ENCODE measurements at places on chromosomes 13 and 19.

- DNase-seq, result no peak
These were observed 34.8 kb upstream of the DPRX start for GRCh38 chr19:53597023-53597422.

- DNase-seq, result peak; percentile 33
These were observed 11.3 kb upstream of the ZBTB7A start for GRCh38 chr19:4077800-4078684.

GRCh38 chr19:39362682-39363657 is 20.7 kb downstream of the SAMD4B start:
- DNase-seq, result peak; percentile 56

DNA sequence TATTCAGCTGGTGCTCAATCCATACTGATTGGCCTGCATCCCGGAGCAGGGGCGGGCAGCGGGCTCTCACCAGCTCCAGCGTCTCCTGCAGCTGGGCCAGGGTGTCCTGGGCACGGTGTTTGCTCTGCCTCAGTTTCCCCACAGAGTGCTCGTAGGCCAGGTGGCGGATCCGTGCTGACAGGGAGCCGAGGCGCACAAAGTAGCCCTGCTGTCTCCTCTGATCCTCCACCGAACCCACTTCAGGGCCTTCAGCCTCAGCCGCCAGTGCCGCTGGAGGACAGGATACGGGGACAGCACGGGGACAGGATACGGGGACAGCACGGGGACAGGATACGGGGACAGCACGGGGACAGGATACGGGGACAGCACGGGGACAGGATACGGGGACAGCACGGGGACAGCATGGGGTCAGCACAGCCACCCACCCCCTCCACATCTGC is 7.3 kb upstream of the PLIN4 start:
- DNase-seq, result no peak

GRCh38 chr13:40776681-40777165 is 5.7 kb upstream of the MRPS31 start:
- peak; percentile 18 for DNase-seq

- no peak for DNase-seq
These were observed 4.3 kb upstream of the VSTM2B start for GRCh38 chr19:29521291-29522075.

GRCh38 chr19:3114018-3114726 is 20.0 kb downstream of the GNA11 start:
- DNase-seq, result no peak

DNA sequence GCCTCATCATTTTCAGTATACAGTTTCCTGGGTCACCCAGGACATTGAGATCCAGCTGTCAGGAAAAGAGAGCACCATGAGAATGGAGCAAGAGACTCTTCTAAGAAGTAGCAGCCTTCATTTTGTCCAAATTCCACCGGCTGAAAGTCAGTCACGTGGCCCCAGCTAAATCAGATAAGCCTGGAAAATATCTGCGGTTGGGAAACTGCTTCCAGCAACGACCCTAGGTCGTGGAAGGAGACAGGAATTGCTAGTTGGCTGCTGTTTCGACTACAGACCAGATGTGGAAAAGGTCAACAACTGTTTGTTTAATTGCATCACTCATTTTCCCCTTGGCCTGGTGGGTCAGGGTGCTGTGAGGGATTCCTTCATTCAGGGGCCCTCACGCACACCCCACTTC is 107.0 kb downstream of the ZNF536 start:
- peak; percentile 26 for DNase-seq

DNA sequence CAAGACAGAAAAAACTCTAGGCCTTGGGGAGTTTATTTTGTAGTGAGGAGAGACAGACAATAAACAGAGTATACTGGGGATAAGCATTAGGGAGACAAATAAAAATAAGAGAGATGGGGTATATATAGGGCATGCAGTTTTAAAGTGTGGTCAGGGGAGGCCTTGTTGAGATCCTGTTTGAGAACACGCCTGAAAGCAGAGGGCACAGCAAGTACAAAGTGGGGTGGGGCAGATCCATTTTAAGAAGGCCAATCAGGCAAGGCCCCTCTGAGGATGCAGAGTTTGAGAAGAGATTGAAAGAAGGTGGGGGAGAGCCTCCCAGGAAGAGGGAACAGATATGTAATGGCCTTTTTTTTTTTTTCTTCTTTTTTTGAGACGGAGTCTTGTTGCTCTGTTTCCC is 2.1 kb downstream of the PPP2R1A start:
- DNase-seq, result no peak

- DNase-seq, result no peak
These were observed 314.9 kb upstream of the SLITRK5 start for GRCh38 chr13:87356314-87356713.

DNA sequence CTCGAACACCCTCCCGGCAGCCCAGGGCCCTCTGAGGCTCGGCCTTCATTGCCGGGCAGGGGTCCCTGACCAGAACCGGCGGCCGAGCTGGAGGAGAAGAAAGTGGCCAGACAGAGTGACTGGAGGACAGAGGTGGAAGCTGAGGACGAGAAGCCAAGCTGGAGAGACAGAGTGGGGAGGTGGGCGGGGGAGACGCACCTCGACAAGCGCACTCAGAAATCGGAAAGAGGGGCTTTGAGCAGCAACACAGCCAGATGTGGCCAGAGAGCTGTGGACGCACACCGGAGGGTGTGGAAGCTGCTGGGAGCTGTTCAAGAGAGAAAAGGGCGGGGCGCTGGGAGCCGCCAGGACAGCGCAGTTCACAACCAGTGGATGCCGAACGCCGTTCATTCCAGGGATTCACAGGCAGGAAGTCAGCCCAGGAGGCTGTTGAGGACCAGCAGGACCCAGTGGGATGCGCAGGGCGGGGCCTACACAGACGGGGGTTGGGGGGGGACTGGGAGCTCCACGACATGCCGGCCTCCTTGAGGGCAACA is 28.2 kb upstream of the C13orf46 start:
- DNase-seq, result peak; percentile 31

GRCh38 chr19:748274-748598 is 2.7 kb upstream of the MISP start:
- DNase-seq, result no peak

DNA sequence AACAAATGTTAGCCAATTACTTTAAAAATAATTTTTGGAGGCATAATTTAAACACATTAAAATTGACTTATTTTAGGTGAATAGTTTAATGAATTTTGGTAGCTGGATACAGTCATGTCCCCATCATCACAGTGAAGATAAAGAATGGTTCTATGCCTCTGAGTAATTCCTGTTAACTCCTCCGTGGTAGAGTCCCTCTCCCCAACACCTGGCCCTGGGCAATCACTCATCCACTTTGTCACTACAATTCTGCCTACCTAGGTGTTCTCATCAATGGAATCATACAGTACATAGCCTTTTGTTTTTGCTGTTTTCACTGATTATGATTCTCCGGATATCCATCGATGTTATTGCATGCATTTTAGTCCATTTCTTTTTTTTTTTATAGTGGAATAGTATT is 55.6 kb downstream of the ING1 start:
- no peak for DNase-seq

GRCh38 chr13:93714171-93714570 is 487.6 kb downstream of the GPC6 start:
- DNase-seq, result peak; percentile 34

- no peak for DNase-seq
These were observed 7.5 kb upstream of the CTXN1 start for GRCh38 chr19:7933411-7933810.

All from fibroblast of skin of scalp (primary cell).